Activated CD4-positive, alpha-beta T cell treated with anti-CD3 and anti-CD28 coated beads, Interleukin-2, amount 10 ng/mL, durations not matched to agents 7 days and 5 days (primary cell): ENCODE measurements at places on chromosomes 4 and X.

DNA sequence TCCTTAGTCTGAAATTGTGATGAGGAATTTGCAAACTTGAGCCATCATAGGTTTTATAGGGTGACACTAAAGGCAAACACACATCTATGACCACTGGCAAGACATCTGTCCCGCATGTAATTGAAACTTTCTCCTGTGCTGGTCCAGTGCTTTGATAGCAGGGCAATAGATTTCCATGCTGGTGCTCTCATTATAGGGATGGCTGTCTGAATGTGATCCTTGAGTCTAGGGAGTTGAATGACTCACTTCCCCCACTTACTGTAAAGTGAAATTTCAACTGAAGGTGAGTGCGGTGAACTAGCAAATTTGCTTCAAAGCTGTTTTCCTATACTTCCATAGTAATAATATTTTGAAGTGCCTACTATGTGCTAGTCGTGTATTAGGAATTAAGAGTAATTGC, 1630.0 kb downstream of the STIM2 start:
- DNase-seq = no peak

GRCh38 chr4:1807332-1807777, 14.3 kb downstream of the FGFR3 start:
- no peak for DNase-seq

DNA sequence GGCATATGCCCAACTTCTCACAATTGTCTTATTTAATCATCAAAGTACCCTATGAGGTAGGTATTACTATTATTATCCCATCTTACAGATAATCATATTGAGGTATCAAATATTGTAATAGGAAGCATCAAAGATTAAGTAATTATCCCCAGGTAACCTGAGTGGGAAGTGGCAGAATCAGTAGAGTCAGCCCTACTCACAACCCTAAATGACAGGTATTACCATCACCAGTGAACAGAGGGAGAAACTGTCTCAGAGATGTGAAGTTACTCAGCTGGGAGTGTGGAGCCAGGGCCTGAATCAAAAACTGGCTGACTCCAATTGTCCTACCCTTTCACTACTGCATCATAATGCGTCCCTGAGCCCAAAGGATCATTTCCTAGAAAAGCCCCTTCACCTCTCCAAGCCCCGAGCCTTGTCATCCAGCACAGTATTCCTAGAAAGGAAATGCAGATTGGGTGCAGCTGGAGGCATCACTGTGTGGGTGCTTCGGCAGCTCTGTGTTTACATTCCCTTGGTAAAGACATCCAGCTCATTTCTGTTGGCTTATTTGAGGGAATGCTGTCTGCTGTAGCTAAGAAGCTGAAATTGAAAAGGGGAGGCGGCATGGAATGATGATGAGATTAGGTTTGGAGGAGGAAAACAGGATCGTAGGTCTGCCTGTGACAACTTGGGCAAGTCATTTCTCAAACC, 72.8 kb downstream of the DHX15 start:
- DNase-seq = no peak

DNA sequence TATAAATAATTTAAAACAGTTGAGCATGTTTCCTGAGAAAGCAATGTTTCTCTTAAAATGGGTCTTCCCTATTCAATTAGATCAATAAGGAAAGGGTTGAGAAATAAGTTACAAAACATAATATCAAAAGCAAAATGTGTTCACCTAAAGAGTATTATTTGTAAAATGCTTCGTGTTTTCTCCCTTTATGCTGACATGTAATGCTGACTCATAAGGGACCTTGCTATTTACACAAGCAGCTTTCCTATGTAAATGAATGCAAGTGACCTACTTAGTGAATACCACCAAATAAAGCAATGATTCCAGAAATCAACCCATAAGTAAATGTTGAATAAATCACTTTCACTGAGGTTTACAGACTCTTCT, 91.5 kb downstream of the ELOVL6 start:
- DNase-seq = no peak

- no peak for DNase-seq
These were observed 51.1 kb downstream of the TMEM156 start for GRCh38 chr4:38980903-38981676.

GRCh38 chr4:99179626-99180025, 35.5 kb upstream of the ADH4 start:
- no peak for DNase-seq

DNA sequence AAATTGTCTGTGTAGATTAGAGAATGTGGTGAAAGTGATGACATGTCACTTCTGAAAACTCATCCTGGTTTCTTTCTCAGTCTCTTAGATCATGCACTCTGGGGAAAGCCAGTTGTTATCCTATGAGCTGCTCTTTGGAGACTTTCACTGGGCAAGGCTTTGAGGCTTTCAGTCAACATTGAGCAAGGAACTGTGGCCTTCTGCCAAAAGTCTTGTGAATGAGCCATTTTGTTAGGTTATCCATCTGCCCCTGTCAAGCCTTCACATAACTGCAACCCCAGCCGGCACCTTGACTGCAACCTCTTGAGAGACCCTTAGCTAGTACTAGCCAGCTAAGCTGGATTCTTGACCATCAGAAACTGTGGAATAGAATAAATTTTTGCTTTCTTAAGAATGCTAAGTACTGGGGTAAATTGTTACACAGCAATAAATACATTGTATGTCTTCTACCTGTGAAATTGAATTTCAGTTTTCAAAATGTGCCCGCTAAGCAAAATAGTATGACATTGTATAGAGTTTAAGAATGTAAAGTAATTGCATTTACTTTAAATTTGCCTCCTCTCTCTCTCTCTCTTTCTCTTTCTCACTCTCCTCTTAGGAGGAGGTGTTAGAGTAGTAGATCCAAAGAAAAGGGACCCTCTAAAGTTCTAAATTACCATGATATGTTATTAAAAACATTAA, 1273.0 kb downstream of the RAPGEF2 start:
- DNase-seq = no peak

DNA sequence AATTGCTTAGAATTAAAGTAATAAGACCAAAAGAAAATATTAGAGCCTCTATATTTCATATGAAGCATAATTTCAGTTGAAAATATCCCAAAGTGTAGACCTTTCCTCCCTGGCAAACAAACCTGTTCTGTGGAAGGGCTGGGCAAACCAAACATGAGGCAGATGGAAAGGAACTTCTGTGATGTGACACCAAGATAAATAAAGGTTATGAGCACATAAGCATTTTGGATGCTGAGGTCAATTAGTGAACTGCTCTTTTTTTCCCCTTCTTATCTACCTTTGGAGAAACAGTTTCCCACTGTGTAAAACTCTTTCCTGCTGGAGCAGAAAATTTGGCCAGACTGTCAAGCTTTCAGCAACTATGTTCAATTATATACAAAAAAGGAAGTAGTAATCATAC, 109.6 kb upstream of the STIM2 start:
- no peak for DNase-seq

DNA sequence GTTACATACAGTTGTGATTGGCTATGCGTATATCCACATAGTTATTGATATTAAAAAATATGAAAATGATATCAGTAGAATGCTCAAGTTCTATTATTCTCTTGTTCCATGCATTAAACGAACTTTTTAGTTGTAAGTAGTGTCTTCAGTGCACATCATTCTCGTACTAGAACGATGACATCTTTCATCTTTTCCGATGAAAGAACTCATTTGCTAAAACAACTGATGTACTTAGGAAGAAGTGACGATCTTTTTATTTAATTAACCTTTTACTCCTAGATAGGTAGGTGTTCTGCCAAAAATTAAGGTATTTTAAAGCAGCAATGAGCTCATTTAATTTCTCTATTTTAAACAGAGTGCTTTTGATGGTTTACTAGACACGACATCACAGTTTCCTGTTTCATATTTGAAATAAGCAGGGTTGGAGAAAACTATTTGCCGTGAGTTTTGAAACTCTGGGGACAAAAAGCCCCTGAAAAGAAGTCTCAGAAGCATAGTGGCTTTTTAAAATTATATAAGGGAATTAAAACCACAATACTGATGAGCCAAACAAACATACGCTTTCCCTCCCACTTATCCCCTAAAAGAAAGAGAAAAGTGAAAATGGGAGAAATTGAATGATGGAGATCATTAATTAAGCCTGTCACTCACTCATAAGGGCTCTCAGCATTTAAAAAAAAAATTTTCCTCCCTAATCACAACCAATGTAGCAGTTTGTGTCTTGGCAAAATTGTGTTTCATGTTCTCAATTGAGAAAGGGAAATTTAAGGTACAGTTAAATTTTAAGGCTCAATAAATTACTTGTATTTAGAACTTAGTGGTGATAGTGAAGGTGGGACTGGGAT, 25.6 kb downstream of the SPRY1 start:
- DNase-seq = no peak

- DNase-seq = no peak
These were observed 68.2 kb downstream of the ZNF827 start for GRCh38 chr4:145870155-145871020.

DNA sequence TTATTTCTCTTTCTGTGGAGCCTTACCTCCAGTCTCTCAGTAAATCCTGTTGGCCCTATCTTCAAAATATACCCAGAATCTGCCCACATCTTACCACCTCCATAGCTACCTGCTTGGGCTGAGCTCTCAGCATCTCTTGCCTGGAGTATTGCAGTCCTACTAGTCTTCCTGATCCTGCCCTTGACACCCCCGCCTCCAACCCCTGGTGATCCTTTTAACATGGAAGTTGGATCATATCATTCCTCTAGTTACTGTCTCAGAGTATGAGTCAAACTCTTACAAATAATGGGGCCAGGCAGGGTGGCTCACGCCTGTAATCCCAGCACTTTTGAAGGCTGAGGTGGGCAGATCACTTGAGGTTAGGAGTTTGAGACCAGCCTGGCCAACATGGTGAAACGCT, 43.1 kb upstream of the SETD7 start:
- DNase-seq = no peak

- no peak for DNase-seq
These were observed 191.3 kb downstream of the MID1IP1 start for GRCh38 chrX:38992441-38993096.

GRCh38 chrX:73943693-73944562, 360.1 kb upstream of the ZCCHC13 start:
- DNase-seq = peak; percentile 84
